ENCODE measurements at places on chromosomes 16 and 17. TPM values are rescaled to one million over a fixed set of nuclear protein-coding genes. Genes with fewer than 3 reads are reported as not detected.

ZNF629 gene
- total RNA-seq, result 10.0 TPM

WFDC1 gene
- total RNA-seq, result not detected

- DNase-seq, result peak; percentile 57
Observed at GRCh38 chr17:80195671-80196529, 24.2 kb downstream of the SGSH start.

DOC2A gene
- not detected for total RNA-seq

- DNase-seq, result no peak
Observed at GRCh38 chr17:10067446-10068143, 130.8 kb downstream of the GAS7 start.

- DNase-seq, result no peak
Observed at GRCh38 chr17:74430385-74430705, 1.5 kb upstream of the GPRC5C start.

LRRC75A gene
- 8.9 TPM for total RNA-seq

- no peak for DNase-seq
Observed at GRCh38 chr17:27290916-27291598, 2.9 kb upstream of the WSB1 start.

DNA sequence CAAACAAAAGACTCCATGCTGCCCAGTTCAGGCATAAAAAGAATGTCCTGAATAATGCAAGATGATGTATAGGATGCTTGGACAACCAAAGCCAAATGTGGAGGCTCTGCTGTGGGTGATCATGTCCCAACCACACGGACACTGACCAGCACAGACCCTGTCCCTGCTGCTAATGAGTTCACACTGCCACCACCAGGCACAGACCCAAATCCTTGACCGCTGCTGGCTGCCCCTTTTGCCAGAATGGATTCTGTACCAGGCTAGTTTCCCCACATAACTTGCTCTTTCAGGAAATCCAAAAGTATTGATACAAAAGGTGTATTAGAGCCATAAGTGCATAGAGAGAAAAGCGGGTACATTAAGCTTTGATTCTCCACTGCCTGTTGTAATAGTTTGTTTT lies 60.9 kb downstream of the XYLT1 start:
- no peak for DNase-seq

ZNF821 gene
- total RNA-seq, result 5.1 TPM

PITPNM3 gene
- 0.44 TPM for total RNA-seq

DNA sequence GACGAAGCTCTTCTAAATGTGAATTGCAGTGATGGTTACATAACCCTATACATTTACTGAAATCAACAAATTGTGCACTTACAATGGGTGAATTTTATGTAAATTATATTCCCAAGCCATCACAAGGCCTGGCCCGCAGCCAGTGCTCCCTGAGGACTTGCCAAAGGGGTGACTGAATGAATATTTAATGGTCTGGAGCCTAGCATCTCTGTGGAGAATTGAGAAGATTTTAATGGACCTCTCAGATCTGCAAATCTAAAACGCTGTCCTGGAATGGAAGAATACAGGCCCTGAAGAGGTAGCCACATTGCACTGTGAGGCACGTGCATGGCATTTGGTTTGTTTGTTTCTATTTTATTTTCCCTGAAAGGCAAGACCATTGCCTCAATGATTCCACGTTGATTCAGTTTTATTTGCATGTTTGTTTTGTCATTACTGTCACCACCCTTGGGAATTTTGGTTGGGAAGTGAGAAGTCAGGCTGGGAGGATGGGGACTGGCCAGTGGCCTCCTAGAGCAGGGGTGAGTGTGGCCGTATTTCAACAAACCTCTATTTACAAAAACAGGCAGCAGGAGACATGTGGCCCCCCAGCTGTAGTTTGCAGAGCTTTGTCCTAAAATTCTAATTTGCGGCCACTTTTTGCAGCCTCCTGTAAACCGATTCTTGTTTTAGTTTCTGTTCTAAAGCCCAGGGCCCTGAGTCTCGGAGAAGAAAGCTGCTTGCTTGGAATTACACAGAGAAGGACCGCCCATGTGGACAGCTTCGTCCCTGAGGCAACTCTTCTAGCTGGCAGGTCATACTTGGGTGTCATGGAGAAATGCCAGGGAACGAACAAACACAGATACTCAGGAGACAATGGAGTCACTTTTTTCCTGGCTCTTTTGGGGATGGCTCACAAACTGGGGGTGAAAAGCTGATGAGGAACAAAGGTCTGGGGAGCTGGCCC lies 40.5 kb upstream of the GCSH start:
- DNase-seq, result no peak

KRT31 gene
- not detected for total RNA-seq

C17orf107 gene
- 5.7 TPM for total RNA-seq

- DNase-seq, result no peak
Observed at GRCh38 chr17:74746922-74747321, 1.5 kb upstream of the NHERF1 start.

DNA sequence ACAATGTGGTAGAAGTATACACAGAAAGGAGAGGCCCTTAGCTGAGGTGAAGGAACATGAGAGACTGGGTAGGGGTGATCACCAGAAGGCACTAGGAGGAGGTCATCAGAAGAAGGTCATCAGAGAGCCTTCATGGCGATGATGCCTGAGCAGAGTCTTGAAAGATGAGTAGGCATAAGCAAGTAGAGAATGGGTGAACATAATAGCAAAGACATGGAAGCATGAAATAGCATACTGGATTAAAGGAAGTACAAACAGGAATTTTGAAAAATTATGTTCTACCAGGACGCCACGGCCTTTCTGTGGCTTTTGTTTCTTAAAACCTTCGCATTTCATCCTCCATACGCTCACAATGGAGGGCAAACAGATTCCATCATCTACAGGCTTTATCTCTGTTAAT lies 2.9 kb downstream of the IKZF3 start:
- no peak for DNase-seq

- DNase-seq, result peak; percentile 37
Observed at GRCh38 chr17:35051183-35051578, 12.3 kb downstream of the RFFL start.

- peak; percentile 60 for DNase-seq
Observed at GRCh38 chr17:42407289-42407836, 15.7 kb downstream of the CAVIN1 start.

CALB2 gene
- not detected for total RNA-seq

CHST4 gene
- not detected for total RNA-seq

CDH1 gene
- total RNA-seq, result not detected

GRCh38 chr17:13584701-13585080 lies 17.0 kb downstream of the HS3ST3A1 start:
- no peak for DNase-seq

- DNase-seq, result no peak
Observed at GRCh38 chr17:78304549-78305037, 55.3 kb downstream of the SOCS3 start.

Measured in naive thymus-derived CD8-positive, alpha-beta T cell (primary cell).